ENCODE measurements at places on chromosomes 16 and 17.

- DNase-seq, result no peak
Measured at GRCh38 chr17:50920891-50921586, 54.9 kb upstream of the TOB1 start.

DNA sequence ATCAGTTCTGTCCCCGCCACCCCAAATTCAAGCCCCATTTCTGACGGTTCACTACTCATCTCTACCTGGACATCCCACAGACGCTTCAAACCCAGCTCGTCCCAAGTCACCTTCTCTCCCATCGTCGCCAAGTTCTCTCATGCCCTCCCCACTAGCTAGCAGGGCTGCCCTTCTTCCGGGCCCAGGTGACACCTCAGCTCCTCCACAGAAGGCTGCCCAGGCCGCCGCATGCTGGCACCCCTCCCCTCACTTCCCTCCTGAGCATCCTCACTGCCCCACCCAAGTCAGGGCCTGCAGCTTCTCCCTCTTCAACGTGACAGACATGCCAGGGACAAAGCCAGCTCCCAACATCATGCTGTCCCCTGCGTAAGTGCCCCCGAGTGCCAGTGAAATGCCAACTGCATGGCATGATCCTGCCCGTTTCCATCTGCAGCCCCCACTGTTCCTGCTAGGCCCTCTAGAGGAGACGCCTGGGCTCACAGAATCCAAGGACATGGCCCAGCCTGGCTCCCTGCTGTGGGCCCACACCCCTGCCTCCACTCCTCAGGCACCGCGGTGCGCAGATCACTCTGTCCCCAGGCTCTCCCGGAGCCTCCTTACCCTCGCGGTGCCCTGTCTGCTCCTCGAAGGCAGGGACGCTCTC is 5.9 kb downstream of the CYB561 start:
- DNase-seq, result no peak

DNA sequence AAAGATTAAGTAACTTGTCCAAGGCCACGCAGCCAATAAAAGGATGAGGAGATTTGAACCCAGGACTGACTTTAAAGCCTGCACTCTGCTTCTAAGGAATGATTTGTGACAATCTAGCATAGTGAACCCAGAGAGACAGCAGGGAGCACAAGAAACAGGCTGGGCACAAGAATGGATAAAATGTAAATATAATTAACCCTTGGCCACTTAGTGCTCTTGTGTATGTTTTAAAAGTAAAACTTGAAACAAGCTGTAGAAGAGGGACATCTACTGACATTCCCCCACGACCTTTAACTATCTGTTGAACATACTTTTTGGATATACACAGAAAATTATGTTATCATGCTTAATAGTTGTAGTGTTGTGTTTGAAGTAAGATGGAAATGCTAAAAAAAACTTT is 141.9 kb upstream of the PMFBP1 start:
- no peak for DNase-seq

- DNase-seq, result no peak
Measured at GRCh38 chr17:61219460-61219859, 180.2 kb upstream of the TBX2 start.

GRCh38 chr16:69469807-69470561 is 45.6 kb downstream of the CYB5B start:
- DNase-seq, result no peak

DNA sequence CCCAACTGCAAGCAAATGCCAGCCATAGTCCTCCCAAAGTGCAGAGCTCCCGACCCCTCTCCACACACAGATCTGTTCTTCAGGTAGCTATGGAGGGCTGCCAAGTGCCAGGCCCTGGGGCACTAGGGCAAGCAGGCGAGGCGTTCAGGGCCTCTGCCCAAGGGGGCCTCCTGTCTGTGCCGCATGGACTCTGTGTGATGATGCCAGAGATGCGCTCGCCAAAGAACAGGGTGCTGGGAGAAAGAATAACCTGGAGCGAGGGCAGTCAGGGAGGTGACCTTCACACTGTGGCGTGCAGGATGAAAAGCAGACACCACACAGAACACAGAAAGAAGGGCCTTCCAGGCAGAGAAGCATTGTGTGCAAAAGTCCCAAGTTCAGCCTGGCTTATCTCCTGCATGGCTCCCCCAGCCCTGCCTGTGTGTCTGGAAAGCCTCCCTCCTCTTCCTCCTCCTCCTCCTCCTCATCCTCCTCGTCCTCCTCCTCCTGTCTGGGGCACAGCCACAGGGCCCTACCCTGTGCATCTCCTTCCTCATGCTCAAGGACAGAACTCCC is 44.2 kb downstream of the PEMT start:
- DNase-seq, result peak; percentile 17

DNA sequence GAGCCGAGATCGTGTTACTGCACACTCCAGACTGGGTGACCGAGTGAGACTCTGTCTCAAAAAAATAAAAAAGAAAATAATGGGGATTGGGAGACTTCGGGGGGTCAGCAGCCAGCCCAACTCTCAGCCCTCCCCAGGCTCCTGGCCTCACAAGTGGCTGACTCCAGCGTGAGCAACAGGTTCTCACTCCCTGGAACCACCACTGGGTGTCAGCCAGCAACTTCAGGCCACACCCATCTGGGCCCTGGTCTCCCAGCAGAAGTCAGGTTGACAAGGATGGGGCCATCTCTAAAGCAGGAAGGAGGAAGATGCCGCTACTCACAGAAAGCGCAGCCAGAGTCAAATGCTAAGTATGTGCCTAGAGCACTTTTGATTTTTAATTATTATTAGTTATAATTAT is 139.4 kb downstream of the C16orf78 start:
- peak; percentile 70 for DNase-seq

- no peak for DNase-seq
Measured at GRCh38 chr16:53421248-53421647, 13.0 kb upstream of the RBL2 start.

- DNase-seq, result no peak
Measured at GRCh38 chr16:4938683-4939030, 1.7 kb upstream of the PPL start.

- peak; percentile 31 for DNase-seq
Measured at GRCh38 chr17:13114601-13115031, 96.8 kb upstream of the ELAC2 start.

DNA sequence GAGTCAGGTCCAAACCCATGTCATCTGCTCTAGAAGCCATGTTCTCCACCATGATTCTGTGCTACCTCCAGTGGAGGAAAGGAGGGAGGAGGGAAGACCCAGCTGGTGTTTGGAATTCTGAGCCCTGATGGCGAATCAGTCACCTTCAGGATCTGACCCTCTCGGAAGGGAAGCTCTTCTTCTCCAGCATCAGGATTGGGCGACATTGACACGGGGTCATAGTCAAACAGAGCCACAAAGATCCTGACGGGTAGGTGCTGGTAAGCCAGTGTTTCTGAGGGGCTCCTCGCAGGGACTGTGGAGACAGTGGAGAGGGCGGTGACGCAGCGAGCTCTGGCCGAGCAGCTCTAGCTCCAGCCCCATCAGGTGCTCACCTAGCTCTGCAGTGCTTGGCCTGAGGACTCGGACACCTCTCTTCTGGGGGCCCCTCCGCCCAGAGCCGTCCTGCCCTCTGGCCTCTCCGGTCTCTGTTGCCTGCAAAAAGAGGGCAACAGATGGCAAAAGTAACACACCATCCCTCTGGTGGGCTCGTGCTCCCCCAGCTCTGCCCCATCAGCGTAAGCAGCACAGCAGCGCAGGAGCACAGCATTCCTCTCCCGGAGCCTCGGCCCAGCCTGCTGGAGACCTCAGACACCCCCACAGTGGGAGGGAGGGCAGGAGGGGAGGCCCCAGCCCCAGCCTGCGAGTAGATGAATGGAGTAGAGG is 21.0 kb downstream of the TSPOAP1 start:
- no peak for DNase-seq

DNA sequence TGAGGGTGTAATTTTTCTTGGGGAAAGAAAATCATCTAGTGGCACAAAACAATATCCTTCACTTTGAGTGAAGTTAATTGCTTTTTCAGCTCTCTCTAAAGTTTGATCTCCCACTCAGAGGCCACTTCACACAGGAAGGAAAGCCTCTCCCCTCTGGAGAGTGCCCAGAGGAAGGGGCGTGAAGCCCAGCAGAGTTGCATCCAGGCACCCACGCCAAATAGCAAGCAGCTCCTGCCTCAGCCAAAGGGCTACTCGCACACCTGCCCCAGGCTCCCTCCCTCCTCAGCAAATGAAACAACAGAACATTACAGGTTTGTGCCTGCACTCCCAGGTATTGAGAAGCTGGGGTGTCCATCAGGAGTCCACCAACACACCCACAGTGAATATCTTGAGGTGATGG is 183.0 kb upstream of the RPL38 start:
- peak; percentile 73 for DNase-seq

GRCh38 chr17:7213895-7214299 is 5.7 kb downstream of the DLG4 start:
- peak; percentile 84 for DNase-seq

GRCh38 chr17:53135969-53136368 is 686.8 kb upstream of the KIF2B start:
- DNase-seq, result no peak

GRCh38 chr16:12225255-12225654 is 248.7 kb downstream of the SNX29 start:
- DNase-seq, result no peak

DNA sequence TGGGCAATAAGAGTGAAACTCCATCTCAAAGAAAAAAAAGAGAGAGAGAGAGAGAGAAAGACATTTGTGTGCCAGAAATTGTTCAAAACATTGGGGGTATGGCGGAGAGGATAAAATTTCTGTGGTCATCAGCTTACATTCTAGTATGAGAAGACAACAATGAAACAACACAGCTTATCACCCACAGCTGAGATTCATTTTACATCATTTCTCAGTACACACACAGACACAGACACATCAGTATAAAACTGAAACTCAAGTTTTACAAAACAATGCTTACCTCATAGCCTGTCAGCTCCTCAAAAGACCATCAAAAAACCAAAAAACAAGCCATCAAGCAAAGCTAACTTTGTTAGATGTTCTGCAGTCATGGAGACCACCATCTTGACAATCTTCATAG is 31.4 kb upstream of the CNEP1R1 start:
- DNase-seq, result no peak

- no peak for DNase-seq
Measured at GRCh38 chr17:40061609-40062038, 1.1 kb upstream of the THRA start.

DNA sequence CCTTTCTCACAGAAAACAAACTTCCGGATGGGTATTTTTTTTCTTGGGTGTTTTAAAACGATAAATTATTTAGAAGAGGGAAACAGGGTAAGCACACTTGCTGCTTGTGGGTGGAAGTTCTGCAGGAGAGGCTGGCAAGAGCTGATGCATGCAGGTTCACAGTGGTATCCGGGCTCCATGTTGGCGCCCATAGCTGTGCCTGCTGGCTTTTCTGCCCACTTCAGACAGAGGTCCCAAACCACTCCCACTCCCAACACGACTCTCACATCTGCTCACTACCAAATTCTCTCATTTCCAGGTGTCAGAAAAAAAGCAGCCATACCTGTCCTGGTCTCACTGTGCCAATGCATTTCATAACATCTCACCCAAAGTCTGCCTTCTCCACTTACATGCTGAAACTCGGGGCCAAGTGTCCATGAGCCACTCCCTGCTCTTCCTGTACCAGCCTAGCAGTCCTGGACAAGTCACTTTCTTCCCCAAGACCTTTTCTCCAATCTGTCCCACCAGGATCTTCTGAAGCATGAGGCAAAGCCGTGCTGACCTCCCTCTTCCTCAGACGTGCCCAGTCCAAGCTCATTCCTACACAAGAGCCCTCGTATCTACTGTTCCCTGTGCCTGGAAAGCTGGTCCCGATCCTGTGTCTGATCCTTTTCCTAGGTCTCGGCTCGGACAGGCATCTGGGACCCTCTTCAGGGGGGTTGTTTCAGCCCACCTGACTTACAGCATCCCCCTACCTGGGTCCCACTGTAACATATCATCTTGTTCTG is 1.5 kb downstream of the CD300LF start:
- no peak for DNase-seq
